GM12891 (cell line): ENCODE measurements at places on chromosomes 2 and 18.

GRCh38 chr2:157443090-157443489 lies 799 bp downstream of the CYTIP start:
- DNase-seq: no peak

- no peak for DNase-seq
Measured at GRCh38 chr18:59033359-59033758, 106.3 kb upstream of the SEC11C start.

DNA sequence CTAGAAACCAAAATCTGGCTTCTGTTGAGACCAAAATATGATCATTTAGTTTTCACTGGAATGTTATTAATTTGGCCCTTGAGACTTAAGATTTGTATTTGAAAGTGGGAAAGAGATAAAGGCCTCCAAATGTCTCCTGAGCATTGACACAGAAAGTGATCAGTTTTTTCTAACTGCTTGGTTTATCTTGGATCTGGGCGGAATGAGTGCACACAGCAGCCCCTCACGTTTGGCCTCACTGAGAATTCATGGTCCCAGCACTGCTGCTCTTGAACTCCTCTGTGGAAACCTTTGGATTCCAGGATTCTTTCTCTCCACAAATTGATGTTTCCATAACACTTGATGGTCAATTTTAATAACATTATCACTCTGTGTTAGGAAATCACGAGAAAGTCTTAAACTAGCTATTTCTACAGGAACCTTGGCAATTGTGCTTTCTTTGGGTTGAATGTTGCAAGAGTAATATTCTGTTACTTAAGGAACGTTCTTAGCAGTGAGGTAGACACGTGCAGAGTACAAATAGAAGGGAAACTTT lies 180.3 kb upstream of the BCL2L11 start:
- DNase-seq: no peak

GRCh38 chr2:54561010-54561409 lies 104.9 kb downstream of the SPTBN1 start:
- no peak for DNase-seq
